Stimulated activated CD8-positive, alpha-beta memory T cell treated with anti-CD3 and anti-CD28 coated beads, Interleukin-7, amount 100 ng/mL, for 1 hour (primary cell): ENCODE measurements at places on chromosomes 1 and 21.

DNA sequence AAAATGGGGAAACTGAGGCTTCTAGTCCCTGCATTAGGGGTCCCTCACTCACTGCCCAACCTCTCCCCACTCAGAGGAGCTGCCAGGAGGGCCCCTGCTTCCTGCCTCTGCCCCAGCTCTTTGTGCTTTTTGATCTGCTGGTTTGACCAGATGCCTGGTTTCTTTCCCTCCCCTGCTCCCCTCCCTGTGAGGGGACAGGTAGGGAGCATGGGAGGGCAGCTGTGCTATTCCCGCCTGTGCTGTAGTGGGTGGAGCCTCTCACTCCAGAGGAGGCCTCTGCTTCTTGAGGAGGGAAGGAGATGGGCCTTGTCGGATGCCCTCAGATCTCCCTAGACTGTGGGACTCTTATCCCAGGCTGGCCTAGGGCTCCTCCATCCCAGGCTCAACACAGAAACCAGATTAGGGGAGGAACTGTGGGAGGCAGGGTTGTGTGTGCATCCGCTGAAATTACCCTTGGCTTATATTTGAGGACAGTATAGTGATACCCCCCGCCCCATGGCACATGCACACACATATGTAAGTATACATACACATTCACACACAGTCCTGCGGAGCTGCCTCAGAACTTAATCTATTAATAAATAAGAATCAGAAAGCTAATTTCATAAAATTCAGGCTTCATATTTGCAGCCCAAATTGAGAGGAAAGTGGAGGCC lies 4.6 kb downstream of the BOLA1 start:
- no peak for DNase-seq

DNA sequence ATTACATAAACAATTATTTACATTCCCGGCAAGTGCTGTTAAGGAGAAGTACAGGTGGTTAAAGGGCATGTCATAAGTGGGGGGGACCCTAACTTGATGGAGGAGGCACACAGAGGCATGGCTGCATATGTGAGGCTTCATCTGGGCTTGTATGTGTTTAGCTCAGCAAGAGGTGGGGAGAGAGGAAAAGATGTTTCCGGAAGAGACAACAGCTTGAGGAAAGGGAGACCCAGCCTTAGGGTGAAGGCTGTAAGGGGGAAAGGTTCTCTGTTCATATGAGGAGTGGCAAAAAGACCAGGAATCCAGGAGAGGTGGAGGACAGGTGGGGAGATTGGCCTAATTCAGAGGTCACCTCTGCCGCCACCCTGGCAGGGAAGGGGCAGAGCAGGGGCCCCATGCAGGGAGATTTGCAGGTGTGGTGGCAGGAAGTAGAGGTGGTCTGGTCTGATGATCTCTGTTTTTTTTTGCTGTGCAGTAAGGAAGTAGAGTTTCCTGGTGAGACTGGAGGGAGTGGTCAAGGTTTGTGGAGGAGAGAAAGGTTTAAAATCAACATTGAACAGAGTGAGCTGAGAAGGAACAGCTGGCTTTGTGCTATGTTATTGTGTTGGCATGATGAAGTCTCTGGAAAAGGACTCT lies 9.0 kb downstream of the TRAF5 start:
- DNase-seq = no peak

- no peak for DNase-seq
Observed at GRCh38 chr1:57770772-57771171, 346.9 kb upstream of the DAB1 start.

DNA sequence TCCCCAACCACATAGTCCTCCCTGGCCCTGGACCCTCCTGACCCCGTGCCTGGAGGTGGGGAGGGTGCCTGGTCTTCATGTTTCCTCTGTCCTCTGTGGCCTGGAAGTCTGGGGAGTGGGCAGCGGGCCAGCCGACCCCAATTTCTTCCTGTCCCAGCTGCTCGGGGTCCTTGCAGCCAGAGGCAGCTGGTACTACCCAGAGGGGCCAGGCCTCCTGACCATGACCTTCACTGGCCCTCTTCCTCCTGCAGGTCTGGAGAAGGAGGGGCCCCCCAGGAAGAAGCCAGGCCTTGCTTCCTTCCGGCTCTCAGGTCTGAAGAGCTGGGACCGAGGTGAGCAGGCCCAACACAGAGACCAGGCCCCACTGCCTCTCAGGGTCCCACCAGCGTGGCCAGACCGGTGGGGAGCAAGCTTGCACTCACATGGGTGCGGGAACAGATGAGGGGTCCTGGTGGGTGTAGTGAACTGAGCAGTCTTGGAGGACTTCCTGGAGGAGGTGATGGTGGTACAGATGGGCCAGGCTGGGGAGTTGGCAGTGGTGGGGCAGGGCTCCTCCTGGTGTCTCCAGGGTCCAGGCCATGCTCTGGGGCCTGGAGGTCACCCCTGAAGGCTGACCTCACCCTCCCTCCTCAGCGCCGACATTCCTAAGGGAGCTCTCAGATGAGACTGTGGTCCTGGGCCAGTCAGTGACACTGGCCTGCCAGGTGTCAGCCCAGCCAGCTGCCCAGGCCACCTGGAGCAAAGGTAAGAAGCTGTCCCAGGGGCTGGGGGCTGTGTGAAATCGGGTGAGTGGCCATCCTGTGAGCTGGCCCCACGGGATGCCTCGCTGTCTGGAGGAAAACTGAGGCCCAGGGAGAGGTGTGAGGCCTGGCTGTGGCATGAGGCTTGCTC lies 32.7 kb downstream of the TRIM11 start:
- DNase-seq = no peak
